ENCODE measurements at places on chromosomes 5 and 9.

GRCh38 chr5:181255836-181256578 lies 4.9 kb downstream of the TRIM52 start:
- DNase-seq: no peak

DNA sequence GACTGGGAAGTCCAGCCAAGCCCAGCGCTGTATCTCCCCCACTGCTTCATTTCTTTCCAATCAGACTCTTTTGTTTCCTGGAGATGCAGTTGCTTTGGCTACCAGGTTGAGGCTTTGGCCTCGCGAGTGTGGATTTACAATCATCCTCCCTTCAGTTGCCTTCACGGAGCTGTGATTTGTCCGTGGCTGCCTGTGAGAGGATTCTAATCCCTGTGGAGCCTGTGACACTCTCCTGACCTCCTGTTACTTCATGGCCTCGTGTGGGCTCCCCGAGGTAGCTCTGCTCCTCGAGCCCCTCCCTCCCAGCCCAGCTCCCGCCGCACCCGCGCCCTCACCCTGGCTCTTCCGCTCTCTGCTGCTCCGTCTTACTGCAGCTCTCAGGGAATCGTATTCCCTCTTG lies 107.2 kb upstream of the STC2 start:
- DNase-seq: no peak

DNA sequence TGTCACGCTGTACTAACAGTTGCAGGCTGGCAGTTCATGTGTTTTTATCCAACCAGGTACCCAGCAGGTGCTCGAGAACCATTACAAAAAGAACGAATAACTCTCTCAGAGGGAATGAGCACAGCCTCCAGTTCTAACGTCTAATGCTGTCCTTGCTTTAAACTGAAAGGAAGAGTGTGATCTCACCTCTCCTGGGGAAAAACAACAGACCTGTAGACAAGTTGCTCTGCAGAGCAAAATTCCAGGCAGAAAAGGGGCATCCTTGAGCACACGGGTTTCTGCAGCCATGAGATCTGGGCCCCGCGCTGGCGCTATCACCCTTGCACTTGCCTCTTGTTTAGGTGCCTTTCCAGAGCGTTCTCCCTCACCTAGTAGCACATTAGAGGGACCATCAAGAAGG lies 92.5 kb upstream of the DNAH5 start:
- DNase-seq: no peak

- no peak for DNase-seq
These were observed 6.6 kb upstream of the PCSK1 start for GRCh38 chr5:96439477-96440184.

DNA sequence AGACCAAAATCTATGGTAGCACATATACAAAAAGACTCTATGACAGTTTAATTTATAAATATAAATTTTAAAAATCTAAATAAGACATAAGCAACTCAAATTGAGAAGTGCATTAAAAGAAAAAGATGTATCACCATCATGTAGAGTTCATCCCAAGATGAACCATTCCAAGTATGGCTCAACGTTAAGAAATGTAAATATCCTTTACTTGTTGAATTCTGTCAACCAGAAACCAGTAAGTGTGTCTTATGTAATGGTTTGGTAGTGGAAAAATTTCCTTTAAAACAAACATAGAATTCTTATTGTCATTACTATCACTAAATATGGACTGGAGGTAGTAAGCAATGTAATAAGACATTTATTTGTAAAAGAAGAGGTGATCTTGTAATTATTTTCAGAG lies 87.3 kb downstream of the YIPF5 start:
- no peak for DNase-seq

DNA sequence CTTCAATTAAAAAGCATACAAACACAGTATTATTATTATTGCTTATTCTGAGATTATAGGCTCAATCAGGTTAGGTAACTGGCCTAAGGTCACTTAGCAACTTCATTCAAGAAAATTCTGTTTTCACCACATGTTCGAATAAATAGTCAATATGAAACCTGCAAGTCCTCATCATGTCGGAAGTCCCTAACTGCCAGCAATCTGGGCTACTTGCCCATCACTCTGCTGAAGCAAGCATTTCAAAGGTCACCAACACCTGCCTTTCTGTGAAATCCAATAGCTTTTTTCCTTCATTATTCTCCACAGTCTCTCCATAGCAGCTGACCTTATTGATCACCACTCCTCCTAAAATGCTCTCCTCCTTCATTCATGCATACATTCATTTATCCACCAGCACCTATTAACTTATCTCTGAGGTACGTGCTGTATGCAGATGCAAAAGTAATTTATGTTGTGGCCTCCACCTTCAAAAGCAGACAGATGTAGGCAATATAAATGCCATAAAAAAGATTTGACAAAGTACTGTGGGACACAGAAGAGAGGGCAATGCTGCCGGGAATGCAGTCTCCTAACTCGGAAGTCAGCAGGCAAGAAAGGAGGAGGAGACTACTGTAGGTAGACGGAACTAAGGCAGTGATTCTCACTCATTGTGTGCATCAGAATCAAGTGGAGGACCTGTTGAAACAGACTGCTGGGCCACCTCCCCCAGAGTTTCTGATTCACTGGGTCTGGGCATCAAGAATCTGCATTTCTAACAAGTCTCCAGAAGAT lies 310.9 kb downstream of the BNC2 start:
- DNase-seq: no peak

- DNase-seq: no peak
These were observed 14.8 kb downstream of the ROR2 start for GRCh38 chr9:91935066-91935749.

DNA sequence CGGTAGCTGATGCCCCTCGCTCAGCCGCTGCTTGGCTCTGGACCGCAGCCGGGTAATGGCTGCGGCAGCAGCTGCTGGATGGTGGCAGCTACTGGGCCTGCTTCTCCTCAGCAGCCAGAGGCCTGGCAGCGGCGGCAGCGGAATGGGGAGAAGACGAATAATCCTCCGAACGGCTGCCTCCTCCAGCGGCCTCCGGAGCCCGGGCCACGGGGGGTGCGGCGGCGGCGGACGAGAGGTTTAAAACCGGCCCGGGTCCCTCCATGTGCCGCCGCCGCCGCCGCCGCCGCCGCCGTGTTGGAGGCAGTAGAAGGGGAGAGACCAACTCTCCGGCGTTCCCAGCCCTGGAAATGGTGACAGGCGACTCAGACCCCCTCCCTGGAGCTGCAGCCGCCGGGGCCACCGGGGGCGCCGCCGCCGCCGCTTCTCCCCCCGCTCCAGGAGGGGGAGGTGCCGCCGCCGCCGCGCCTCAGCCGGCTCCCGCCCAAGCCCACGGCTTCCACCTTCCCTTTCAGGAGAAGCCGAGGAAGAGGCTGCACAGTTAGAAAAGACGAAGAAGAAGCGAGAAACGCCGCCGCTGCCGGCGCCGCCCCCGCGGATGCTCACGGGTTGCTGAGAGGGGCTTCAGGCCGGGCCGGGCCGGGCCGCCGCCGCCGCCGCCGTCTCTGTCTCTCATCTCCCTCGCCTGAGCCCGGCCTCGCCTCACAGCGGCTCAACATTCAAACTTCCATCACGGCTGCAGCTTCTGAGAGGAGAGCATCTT lies 118.4 kb upstream of the PRSS3 start:
- no peak for DNase-seq

GRCh38 chr5:133376986-133377385 lies 235.4 kb downstream of the FSTL4 start:
- no peak for DNase-seq

GRCh38 chr5:170720179-170720578 lies 63.3 kb upstream of the GABRP start:
- no peak for DNase-seq

DNA sequence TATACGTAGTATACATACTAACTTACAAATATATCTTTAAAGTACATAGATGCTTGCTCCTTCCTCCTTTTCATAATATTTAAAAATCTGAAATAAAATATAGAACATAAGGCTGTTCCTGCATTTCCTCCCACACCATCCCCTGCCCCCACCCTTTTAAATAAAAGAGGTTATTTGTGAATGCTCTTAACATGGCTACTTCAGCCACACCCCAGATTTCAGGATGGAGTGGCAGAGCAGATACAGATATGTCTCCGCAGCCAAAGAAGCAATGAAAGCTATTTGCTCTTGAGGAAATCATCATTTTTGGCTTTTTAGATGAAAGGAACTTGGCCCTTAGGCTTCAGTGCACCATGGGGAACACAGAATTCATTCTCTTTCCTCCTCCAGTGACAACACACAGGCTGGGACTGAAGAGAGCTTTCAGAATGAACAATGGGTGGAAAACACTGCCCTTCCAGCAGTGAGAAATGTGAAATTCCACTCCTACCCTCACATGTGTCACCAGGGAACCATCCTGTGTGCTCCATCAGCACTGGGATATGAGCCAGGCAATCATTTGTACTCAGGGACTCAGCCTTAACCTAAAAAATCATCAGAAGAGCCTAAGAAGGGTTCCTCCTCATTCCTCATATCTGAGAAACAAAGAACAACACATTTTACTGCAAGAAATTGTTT lies 134.3 kb downstream of the PPP2R2B start:
- DNase-seq: no peak

DNA sequence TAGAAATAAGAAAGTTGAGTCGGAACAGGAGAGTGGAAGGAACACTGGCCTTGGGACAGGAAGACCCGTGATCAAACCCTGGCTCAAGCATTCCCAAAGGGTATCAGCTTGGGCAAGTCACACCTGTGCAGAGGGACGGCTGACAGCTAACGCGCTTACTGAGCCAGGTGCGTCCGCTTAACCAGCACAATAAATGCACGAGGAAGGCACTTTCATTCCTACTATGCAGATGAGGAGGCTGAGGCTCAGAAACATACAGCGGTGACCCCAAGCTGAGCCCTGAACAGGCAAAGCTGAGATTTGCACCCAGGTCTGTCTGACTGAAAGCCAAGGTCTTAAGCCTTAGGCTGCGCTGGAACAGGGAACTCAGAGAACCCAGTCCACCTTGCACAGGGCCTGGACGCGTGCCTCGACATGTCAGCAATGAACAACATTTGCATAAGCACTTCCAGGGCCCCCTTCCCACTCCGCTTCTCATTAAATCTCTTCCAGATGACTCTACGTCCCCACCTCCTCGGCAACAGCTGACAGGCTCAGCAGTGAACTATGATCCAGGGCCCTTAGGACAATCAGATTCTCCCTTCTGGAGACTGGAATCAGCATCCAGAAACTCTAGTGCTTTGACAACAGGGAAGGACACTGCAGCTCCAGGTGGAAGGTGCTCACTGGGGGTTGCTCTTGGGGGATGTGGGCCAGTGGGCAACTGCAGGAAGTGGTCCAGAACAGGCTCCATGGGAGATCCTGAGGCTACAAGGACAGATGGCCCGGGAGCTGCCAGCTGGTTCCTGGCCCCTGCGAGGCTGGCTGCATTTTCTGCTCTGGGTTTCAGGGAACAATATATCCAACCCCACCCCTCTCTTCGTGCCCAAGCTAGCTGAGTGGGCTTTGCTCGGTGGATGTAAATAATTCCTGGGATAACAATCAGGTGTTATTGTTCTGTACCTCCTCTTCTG lies 35.2 kb downstream of the SH3PXD2B start:
- DNase-seq: no peak

DNA sequence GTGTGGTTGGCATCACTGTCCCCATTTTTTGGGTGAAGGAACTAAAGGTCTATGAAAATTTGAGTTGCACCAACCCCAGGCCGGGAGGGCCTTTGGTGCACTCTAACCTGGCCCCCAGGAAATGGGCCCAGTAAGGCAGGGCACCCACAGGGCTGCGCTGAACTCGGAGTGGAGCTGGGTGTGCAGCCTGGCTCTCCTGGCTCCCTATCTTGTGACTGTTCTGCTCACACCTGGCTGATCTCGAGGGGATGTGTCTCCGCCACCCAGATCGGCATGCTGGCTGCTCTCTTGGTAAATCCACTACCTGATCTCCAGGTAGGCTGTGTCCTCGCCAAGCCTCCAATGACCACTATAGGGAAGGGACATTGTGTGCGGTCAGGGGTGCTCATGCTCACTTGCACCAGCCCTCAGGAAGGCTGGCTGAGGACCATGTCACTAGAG lies 259.8 kb downstream of the NSG2 start:
- DNase-seq: no peak

DNA sequence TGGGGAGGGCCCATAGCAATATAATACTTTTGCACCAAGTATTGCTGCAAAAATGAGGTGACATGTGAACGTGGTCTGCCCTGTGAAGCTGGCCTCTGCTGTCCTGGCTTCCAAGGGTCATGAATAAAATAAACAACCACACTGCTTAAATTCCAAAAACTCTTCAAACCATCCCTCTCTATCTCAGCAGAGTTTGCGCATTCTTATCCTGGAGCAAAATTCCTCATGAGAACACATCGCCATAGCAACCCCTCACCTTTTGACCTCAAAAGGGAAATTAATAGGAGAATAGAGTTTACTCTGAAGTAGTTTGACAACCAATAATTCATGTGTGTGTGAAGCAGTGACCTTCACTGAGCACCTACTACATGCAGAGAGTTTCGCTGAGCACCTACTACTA lies 342.9 kb downstream of the SPOCK1 start:
- peak; percentile 5 for DNase-seq

GRCh38 chr9:34554211-34555001 lies 31.6 kb upstream of the ENHO start:
- DNase-seq: peak; percentile 14

All from Caco-2 (cell line).